ENCODE measurements at places on chromosomes 16 and 17.

DNA sequence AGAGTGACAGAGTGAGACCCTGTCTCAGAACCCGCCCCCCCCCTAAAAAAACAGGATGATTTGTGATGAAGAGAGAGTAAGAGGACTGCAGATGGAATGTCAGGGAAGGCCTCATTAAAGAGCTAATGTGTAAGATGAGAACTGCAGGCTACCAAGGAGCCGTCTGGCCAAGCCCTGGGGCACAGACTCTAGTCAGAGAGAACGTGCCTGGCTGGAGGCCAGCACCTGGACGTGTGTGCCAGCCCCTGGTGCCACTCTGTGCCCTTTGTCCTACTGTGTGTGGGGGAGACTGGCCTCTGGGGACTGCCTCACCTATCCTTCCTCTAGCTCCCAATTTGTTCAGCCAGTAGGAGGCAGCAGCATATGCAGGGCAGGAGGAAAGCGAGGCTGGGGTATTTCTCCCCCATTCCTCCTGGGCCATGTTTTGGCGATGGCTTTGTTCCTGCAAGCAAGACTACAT lies 37.1 kb downstream of the KNOP1 start:
- DNase-seq: no peak

- no peak for DNase-seq
These were observed 29.8 kb downstream of the PLD6 start for GRCh38 chr17:17176341-17176740.

DNA sequence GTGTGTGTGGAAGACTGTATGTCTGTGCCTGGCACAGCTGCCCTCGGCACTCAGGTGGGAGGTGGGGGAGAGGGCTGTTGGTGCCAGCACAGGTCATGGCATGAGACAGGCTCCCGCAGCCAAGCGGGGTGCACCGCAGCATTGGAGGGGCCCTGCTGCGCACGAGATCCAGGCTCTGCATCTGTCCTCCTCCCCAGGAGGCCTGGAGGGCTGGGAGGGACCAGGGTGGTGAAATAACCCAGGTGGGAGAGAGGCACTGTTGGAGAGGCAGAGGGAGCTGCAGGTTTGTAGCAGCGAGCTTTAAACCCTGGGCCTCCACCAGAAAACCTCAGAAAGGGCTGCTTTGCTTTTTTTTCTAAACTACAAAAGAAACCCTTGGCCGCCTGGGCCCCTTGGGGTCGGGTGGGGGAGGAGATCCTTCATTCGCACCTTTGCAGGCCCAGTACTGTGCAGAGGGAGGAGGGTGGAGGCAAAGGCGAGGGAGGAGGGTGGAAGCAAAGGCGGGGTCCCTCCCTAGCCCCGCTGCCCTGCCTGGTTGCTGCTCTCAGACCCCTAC lies 241.7 kb downstream of the SEC14L1 start:
- DNase-seq: no peak

- DNase-seq: no peak
These were observed 15.4 kb downstream of the C17orf78 start for GRCh38 chr17:37391146-37391545.

- no peak for DNase-seq
These were observed 12.6 kb upstream of the OR1F1 start for GRCh38 chr16:3175157-3176093.

All from activated T-helper 9 cell treated with anti-CD3 and anti-CD28 coated beads, Interleukin-2, amount 50 U/mL, for 16 hours (primary cell).